ENCODE measurements at places on chromosomes 1 and 21.

- DNase-seq: peak; percentile 22
These were observed 28.4 kb upstream of the TMEM125 start for GRCh38 chr1:43241413-43241836.

DNA sequence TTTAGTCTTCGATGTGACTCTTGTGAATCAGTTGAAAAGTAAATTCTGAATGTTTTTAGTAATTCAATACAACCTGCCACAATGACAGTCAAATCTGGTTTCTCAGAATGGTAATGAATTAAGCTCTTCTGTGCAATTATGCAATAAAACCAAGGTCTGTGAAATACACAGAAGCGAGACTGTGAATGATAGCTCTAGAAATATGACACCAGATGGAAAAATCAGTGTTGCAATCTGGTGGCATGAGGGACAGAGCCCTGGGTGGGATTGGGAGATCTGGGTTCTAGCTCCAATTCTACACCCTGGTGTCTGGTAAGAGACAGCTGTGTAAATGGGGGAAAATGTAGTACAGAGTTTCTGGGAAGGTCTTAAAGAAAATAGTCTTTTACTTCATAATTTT is 586.4 kb upstream of the ZRANB2 start:
- DNase-seq: peak; percentile 76

GRCh38 chr1:179090522-179090921 is 8.7 kb downstream of the TOR3A start:
- no peak for DNase-seq

DNA sequence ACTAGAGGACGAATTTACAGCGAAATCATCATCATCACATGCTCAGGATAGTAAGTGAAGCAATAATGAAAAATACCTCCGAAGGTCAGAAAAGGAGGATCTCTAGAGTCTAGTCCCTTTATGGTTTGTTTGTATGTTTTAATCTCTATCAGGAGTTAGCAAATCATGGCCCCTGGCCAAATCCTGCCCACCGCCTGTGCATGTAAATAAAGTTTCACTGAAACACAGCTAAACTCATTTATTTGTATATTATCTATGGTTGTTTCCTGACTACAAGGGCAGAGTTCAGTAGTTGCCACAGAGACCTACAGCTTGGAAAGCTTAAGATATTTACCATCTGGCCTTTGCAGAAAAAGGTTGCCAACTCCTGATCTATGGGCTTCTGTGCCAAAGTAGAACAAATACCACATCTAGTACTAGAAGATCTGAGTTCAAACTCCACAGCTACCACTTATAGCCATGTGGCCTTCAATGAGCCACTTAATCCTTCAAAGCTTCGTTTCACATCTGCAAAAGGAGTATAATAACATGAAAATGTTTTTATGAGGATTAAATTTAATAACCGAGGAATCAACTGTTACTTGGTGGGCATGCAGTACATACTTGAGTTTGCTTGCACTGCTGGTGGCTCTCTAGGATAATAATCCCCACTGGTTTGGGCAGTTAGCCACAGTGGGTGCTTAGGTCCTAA is 94.0 kb upstream of the KIF26B start:
- no peak for DNase-seq

- DNase-seq: no peak
These were observed 883 bp downstream of the SLC66A1 start for GRCh38 chr1:19312782-19313635.

GRCh38 chr1:213054733-213055591 is 3.9 kb downstream of the RPS6KC1 start:
- DNase-seq: peak; percentile 23

DNA sequence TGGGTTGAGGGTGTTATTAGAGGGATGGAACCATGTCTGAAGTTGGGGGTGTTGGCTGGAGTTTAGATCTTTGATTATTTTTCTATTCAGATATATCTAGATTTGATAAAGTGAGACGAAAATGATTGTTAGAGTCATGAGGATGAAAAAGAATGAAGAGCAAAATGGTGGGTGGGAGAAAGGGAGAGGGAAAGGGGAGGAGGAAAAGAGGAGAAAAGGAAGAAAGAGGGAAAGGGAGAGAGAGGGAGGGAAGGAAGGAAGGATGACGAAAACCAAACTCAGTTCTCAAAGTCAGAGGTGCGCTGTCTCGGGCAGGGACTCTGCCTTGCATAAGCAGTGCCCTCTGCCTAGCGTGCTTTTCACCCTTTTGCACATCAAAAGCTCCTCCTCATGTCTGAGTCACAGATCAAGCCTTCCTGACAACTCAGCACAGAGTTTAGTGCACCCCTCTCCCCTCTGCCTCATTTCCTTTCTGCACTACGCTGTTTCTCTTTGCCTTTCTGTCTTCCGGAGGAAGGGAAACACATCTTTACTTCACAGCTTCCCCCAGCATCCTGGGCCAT is 225.8 kb upstream of the PROX1 start:
- peak; percentile 40 for DNase-seq

DNA sequence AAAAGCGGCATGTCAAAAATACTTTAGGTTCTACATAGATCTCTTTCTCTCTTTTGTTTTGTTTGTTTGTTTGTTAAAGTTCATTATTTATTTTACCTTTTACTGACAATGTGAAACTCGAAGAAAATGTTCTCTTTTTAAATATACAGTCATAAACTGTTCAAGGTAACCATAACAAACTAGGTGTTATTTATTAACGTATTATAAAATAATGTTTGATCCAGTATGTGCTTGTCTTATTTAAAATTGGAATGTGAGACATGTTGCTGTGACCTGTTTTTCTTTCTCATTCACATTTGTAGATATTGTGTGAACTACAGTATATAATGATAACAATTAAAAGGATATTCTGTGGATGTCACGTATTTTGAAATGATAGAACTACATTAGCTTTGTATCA is 5.9 kb upstream of the LEPR start:
- DNase-seq: no peak

DNA sequence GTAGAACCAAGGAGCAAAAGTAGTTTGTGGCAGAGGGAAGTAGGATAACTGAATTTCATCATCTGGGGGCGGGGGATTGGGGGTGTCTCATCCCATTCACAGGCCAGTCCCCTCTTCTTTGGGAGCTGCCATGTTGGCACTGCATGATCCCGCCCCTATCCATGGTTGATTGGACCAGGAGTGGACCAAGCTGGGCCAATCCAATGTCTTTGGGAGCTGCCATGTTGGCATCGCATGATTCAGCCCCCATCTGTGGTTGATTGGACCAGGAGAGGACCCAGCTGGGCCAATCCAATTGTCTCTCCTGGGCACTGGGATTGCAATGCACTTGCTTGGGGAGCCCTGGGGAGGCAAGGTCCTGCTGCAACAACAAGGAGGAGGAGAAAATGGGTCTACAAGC is 12.3 kb upstream of the ALPL start:
- DNase-seq: no peak

GRCh38 chr1:184051138-184051484 is 419 bp upstream of the TSEN15 start:
- DNase-seq: peak; percentile 35

GRCh38 chr1:46747683-46748288 is 28.9 kb upstream of the EFCAB14 start:
- peak; percentile 16 for DNase-seq

GRCh38 chr1:103496014-103496635 is 29.4 kb upstream of the RNPC3 start:
- DNase-seq: peak; percentile 60

DNA sequence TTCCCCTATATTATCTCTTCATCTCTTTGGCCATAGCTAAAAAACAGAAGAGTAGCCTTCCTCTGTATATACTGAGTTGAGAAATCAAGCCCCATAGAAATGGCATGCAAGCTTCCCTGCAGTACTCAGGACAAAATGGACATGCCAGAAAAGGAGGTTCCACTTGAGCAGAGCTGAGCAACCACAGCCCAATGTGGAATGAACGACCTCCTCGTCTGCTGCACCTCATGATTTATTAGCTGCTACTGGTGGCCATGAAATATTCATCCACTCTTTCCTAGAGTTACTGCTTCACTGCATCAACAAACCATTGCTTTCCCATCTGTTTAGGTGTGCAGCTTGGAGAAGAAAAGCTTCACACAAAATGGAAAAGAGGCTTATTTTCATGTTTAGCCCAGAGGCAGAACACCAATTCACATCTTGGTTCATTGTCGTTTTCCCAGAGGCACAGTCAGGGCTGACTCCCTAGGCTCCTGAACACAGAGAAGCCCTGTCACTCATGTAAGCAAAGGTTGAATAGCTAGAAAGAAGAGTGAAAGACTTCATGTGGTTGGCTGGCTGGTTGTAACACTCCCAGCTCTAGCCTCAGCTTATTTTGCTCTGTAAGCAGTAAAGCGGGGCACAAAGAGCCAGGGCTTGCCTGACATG is 148.0 kb downstream of the TSEN15 start:
- DNase-seq: peak; percentile 78

DNA sequence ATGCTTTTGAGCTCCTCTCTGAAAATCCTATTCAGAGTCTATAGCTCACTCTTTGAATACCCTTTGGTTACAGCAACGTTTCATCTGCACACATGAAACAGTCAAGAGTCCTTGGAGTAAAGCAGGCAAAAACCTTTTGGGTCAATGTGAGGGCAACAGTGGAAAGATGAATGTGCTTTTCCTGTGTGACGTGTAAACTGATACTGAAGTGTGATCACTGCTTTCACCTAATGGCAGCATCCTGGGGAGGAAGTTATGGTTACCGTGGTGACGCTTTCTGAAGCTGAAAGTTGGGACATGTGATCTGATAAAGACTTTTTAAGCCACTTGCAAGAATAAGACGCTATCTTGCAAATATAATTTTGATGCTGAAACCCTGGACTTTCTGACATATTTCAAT is 160.0 kb downstream of the SEC16B start:
- DNase-seq: no peak

- no peak for DNase-seq
These were observed 27.6 kb downstream of the PBX1 start for GRCh38 chr1:164586591-164586990.

DNA sequence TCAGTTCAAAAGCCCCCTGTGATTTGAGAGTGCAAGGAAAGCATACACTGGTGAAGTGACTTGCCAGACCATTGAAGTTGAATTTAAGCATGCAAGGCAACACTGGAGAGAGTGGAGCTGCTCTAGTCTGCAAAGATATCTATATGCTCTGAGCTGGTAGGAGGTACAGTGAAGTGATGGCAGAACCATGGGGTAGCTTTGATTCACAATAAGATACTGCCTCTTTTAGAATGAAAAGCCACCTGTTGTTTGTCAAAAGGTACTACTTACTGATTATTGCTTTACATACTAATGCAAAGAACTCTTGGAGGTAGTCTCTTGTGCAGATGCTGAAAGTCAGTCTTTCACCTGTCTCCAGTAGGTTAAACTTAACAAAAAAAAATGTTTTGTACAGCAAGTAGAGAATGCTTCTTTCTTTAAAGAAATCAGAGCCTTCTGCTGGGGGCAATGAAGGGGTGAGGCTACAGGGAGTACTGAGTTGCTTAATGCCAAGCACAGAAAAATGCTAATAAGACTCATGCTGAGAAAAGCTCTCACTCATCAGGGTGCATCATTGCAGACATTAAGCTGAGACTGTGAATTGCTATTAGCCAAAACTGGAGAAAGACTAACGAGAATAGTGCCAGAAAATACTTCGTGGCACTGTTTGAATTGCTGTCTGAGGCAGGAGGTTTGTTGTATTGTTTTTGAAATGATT is 1150.5 kb upstream of the TMPRSS15 start:
- no peak for DNase-seq

DNA sequence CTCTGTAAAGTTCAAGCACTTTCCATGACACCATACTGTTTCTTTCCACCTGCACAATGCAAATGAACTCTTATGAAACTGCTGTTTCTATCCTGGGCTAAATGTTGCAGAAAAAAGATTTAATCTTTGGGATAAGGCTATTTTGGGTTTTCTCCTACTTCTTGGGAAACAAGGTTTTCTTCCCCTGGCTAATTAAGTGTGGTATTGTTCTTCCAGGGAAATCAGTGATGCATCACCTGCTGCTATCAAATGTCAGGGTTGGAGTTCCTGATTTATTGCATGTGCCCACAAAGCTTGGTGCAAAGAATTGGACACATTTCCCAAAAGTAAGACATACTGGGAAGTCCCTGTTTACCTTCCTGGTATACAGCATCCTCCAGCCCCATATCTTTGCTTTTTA is 6.0 kb upstream of the RGS4 start:
- no peak for DNase-seq

GRCh38 chr1:24981631-24982005 is 51.5 kb upstream of the RUNX3 start:
- no peak for DNase-seq

DNA sequence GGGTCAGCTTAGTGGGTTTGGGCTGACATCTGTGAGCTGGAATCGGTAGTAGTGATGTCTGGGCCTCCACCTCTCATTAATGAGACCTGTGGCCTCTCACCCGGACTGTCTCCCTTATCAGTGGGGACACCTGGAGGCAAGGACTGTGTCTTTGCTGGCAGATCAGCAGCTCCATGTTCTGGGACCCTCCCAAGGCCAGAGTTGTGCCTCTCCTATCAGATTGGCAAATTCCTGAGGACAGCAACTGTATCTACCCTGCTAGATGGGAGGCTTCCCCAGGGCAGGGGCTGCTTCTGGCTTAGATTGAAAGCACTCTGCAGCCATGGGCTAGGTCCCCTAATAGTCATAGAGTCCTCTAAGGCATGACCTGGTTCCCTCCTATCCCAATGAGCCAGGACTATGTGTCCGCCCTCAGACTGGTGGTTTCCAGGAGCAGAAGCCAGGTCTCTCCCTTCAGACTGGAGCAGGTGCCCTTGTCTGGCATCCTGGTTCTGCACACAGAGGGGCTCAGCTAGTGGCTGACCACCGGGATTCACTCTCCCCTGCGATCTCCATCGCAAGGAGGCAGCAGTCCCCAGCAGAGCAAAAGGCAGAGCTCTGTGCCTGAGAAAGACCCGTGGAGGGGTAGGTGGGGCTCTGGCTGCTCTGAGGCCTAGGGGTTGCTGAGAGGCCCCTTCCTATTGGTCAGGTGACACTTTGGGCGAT is 5.8 kb downstream of the DRAXIN start:
- no peak for DNase-seq

DNA sequence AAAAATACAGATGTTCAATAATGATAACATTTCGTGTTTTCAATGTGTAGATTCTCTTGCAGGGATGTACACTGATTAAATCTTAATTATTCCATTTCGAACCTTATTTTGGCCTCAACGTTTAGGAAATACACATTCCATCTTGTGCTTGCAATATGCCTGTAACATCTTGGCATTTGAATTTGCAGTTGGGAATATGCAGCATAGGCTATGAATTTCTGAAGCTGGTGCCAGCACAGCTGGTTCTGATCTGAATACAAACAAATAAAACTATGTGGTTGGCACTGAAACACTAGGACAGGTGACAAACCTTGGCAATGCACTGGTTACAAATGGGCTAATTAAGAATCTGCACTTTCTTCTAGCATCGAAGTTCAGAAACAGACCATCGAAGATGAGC is 108.4 kb downstream of the ERG start:
- no peak for DNase-seq

- DNase-seq: peak; percentile 27
These were observed 60.9 kb upstream of the RGS2 start for GRCh38 chr1:192747943-192748342.

GRCh38 chr1:161162052-161162451 is 2.8 kb downstream of the USP21 start:
- DNase-seq: no peak

DNA sequence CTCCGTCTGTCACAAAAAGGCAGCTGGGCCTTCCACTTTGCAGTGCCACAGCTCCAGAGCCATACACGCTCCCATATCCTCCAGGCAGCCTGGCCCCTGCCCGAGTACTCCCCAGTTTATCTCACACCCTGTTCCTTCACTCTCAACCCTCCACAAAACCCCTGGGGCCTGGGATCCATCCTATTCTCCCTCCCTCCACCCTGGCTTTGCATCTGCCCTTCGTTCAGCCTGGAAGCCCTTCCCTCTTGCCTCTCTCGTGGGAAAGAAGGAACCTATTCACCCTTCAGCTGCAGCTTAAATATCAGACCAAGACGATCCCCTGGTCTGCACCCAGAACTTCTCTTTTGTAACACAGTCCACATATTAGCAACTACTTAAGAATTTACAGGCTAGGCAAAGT is 56.7 kb downstream of the CAMK2N1 start:
- DNase-seq: no peak
